Daoy (cell line): ENCODE measurements at places on chromosomes 12 and 14.

- no peak for DNase-seq
Measured at GRCh38 chr12:115500872-115501271, 776.6 kb downstream of the MED13L start.

DNA sequence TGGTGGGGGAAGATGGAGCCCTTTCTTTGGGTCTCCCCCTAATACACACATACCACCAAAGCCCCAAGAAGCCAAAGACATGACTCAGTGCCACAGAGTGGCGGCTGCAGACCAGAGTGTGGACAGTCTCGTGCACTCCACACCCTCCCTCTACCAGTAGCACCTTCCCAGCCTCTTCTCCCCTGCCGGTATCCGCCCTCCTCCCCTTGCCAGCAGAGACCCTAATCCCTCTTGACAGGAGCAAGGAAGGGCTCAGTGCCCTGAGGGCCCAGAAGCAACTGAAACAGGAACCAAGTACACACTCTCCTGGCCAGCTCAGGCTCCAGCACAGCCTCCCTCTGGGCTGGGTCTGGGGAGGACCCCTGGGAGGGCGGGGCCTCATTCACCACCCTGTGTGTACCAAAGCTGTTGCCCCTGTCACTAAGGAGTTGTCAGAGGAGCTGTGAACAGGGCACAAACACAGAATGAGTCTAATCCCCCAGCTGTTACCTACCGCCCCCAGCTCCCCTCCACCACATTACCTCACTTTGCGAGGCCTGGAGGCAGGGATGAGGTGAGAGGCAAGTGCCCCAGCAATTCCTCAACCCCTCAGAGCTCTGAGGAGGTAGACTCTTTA lies 8.2 kb downstream of the SPRYD3 start:
- no peak for DNase-seq

- DNase-seq = no peak
Measured at GRCh38 chr14:52121441-52121840, 52.6 kb upstream of the NID2 start.

GRCh38 chr12:132190012-132190755 lies 45.9 kb downstream of the NOC4L start:
- DNase-seq = peak; percentile 36

- DNase-seq = no peak
Measured at GRCh38 chr14:60642270-60643140, 6.8 kb downstream of the SIX1 start.

- DNase-seq = no peak
Measured at GRCh38 chr12:88266806-88267360, 124.8 kb downstream of the TMTC3 start.

DNA sequence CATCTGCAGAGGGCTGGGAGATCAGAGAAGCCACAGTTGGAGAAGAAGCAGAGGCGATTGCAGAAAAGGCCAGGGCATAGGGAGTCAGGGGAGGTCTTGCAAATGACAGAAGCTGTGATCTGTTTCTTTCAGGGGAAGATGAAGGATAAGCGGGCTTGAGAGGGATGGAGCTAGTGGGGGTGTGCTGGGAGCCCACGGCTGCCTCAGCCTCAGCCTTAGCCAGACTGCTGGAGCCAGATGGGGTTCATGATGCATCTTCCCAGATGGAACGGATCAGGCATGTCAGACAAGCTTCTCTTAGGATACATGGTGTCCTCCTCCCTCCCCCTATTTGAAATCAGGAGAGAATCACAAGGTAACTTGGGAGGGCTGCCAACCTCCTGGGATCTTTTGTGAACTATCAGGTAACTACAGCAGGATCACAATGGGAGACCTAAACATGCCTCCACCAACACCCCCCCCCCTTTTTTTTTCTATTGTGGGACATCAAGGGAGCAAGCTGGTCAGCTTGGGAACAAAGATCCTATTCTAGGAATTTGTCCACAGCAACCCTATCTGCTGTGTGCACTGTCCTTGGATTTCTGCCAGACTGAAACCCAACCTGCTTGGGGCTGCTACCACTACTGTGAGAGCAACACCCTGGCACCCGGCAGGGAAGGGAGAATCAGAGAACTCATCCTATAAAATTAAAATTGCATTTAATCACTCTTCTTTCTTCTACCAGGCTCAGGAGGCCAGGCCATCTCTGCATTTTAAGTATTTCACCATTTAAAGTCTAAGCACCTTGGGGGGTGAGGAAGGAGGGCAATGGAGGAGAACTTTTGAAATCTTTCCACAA lies 10.7 kb upstream of the ATP2A2 start:
- DNase-seq = peak; percentile 73
